ENCODE measurements at places on chromosomes 6 and 20.

DNA sequence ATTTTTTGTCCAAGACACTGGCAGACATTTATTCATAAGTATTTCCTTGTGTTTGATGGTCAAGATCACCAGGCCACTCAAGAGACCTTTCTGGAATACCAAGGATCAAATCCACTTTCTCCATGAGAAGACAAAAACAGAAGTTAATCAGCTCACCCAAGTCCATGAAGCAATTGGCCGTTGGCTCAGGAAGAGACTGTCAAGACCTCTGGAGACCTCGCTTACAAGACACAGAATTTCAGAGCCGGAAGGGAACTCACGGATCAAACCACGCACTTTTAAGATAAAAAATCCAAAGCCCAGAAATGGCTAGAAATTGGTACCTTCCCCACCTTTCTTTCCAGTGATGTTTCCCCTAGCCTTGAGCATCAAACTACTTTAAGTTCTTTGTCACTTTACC is 3.3 kb downstream of the TRERF1 start:
- DNase-seq: no peak

DNA sequence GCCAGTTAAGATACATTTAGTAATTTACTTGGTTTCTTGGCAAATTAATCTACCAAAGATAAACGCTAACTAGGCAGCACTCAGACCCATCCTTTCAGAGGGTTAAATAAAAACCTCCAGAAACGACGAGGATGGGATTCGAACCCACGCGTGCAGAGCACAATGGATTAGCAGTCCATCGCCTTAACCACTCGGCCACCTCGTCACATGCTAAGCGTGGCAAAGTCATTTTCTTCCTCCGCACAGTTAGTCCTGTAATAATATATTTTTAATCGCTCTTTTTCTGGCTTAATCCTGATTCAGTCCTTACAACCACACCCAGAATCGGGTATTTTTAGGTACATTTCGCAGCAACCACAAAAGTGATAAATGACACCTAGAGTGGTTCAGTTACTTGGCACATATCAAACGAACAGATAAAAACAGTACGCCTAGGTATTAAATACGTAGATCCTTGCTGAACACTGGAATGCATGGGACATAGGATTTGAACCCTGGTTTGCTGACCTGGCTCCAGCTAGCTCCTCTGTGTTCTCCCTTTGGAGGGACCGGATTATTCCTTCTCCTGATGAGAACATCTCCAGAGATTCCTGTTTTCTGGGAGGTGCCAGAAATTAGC is 71.6 kb downstream of the GPX5 start:
- DNase-seq: no peak

- DNase-seq: no peak
Measured at GRCh38 chr20:6485351-6485750, 282.1 kb upstream of the BMP2 start.

- no peak for DNase-seq
Measured at GRCh38 chr6:156850353-156850752, 73.2 kb downstream of the ARID1B start.

- DNase-seq: no peak
Measured at GRCh38 chr6:20409427-20409971, 7.8 kb downstream of the E2F3 start.

DNA sequence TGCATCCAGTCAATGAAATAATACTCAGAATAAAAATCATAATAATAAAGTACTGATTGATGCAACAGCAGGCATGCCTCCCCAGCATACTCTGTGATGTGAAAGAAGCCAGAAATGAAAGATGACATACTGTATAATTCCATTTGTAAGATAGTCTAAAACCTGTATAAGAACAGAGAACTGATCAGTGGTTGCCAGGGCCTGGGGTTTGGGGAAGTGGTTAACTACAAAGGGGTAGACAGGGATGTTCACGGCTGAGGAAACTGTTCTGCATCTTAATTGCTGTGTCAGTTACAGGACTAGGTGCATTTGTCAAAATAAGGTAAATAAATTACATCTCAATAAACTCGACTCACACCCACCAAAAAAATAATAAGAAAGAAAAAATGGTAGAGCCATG is 81.3 kb upstream of the BMP2 start:
- no peak for DNase-seq

GRCh38 chr6:43634702-43635303 is 837 bp upstream of the MAD2L1BP start:
- no peak for DNase-seq

GRCh38 chr20:62691487-62691886 is 17.1 kb upstream of the NTSR1 start:
- no peak for DNase-seq

GRCh38 chr20:44166477-44166876 is 20.5 kb downstream of the JPH2 start:
- DNase-seq: no peak

GRCh38 chr20:34220561-34220960 is 20.7 kb upstream of the ASIP start:
- DNase-seq: no peak

GRCh38 chr6:148758492-148758891 is 11.7 kb downstream of the UST start:
- DNase-seq: no peak

DNA sequence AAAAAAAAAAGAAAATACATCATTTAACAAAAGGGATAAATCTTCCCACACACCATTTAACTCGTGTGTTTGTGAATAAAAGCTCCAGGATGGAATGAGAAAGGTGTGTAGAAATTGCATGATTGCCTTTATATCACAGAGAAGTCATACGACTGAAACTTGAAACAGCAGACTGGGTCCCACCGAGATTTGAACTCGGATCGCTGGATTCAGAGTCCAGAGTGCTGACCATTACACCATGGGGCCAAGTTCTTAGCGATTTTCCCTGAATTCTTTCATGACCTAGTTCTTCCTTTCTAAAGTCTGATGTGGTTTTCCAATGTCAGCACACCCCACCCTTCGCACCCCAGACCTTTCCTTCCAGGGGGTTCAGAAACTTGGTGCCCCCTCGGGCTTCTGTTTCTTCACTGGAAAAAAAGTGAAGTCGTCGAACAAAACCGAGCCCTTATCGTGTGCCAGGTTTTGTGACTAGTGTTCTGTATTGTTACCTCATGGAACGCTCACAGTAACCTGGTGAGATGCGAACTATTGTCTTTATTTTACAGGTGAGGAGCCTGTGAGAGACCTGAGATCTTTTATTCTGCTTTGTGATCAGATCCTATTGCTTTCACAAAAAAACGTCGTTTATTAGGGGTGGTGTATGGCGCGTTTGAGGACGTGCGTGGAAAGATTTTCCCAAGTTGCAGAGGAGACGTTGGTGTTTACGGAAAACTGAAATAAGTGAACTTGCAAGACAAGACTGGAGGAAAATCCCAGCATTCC is 120.8 kb downstream of the OR2B2 start:
- DNase-seq: peak; percentile 39

GRCh38 chr6:56752009-56752408 is 109.3 kb upstream of the DST start:
- peak; percentile 53 for DNase-seq
